ENCODE measurements at places on chromosomes 7 and 10. TPM values are rescaled to one million over a fixed set of nuclear protein-coding genes. Genes with fewer than 3 reads are reported as not detected.

DNA sequence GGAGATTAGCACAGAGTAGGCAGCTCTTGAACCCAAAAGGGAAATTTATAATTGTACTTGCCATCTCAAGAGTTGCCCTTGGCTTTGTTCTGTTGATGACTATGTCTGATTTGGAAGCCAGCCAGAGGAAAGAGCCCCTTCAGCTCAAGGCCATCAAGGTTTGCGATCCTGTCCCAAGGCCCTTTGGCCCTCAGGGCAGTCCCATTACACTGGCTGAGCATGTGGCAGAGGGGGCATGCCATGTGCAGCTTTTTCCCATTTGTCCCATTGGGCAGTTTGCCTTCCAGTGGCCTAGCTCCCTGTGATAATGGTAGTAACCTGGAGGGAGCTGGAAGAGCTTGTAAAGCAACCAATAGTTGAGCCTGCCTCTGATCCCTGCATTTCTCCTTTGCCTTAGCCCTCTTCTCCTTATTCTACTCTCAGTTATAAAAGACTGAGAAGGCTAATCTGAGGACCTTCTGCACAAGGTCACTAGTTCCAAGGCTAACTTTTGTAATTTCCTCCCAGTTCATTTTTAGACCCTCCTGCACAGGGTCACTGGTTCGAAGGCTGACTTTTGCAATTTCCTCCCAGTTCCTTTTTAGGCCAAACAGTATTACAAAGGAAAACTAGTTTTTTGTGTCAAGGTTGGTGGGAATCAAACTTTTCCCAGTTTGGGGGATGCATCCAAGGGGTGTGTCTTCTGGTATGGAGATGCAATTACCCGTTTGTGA lies 31.0 kb upstream of the ARHGAP12 start:
- H3K27ac ChIP-seq: no peak overlapping the region
- no peaks in the 10 kb centered on the region for H3K27me3 ChIP-seq
- H3K36me3 ChIP-seq: no peaks in the 10 kb centered on the region
- no peak for DNase-seq
- no peak overlapping the region for H3K4me3 ChIP-seq

The ZNF365 gene
- total RNA-seq: 1.2 TPM

GRCh38 chr10:97168645-97169044 lies 17.1 kb downstream of the SLIT1 start:
- no peaks in the 10 kb centered on the region for H3K4me1 ChIP-seq
- H3K27me3 ChIP-seq: peaks cover 9% of the 10 kb centered on the region
- H3K4me3 ChIP-seq: no peak overlapping the region
- no peaks in the 10 kb centered on the region for H3K36me3 ChIP-seq
- no peak overlapping the region for H3K27ac ChIP-seq

DNA sequence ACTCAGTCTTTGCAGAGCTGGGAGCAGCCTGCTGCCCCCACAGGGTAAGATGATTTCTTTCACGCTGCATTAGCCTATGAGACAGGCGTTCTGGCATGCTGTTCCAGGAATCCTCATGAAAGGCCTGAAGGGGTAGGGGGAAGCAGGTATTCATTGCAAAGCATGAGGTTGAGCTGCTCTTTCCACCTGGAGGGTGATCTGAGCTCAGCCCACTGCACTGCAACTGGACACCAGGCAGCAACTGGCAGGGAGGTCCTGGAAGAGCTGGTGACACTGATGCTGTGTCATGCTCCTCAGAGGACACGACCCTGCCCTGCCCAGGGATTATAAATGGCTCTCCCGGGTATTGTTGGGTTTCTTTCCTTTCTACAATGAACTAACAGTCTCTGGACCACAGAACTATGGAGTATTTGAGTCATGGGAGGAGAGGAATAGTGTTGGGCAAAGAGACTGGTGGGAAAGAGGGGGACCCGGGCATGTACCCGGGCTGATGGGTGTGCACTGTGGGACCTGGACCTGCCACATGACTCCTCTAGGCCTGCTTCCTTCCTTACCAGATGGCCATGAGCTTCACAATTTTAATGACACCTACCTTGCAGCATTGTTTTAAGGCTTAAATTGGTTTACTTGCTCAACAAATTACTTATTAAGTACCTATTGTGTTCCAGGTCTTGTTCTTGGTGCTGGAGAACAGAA lies 24.3 kb downstream of the SLC25A28 start:
- no peaks in the 10 kb centered on the region for H3K36me3 ChIP-seq
- no peak overlapping the region for H3K27ac ChIP-seq

GRCh38 chr7:50317221-50317678 lies 12.7 kb downstream of the IKZF1 start:
- no peaks in the 10 kb centered on the region for H3K27me3 ChIP-seq
- H3K4me1 ChIP-seq: peaks cover 31% of the 10 kb centered on the region
- H3K4me3 ChIP-seq: no peak overlapping the region
- no peak for DNase-seq

DNA sequence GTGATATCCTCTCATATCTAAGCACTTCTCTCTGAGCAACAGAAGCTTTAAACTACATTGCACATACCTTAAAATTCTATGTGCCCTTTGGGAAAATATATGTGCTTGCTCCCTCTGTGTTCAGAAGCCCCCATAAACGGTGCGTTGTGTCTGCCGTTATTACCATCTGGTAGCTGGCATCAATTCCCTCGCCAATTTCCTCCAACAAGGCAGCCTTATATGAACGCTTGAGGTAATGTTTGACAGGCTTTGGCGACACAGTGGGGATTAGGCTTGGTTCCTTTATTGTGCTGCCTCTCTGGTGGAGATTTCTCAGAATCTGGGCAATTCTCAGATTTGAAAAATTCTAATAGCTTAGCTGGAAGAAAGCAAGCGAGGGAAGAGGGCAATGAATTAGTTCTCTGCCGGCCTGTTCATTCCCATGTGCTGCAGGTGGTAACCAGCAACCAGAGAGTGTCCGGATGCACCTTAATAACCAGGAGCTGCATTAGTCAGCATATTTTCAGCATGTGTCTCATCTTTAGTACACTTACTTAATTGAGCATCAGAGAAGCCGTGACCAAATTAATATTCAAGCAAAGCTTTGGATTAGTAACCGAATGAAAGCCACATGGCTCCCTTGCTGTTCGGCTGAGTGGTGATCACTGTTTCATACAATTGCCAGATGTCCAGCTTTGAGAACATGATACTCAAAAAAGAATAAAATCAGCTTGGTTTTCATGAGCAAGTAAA lies 7.3 kb upstream of the PPP1R17 start:
- H3K27me3 ChIP-seq: no peaks in the 10 kb centered on the region
- DNase-seq: no peak
- H3K4me1 ChIP-seq: no peaks in the 10 kb centered on the region

- peaks cover 6% of the 10 kb centered on the region for H3K4me1 ChIP-seq
- H3K27ac ChIP-seq: no peak overlapping the region
- no peaks in the 10 kb centered on the region for H3K36me3 ChIP-seq
- DNase-seq: no peak
- no peak overlapping the region for H3K4me3 ChIP-seq
These were observed 393.2 kb upstream of the PODXL start for GRCh38 chr7:131949659-131950058.

DNA sequence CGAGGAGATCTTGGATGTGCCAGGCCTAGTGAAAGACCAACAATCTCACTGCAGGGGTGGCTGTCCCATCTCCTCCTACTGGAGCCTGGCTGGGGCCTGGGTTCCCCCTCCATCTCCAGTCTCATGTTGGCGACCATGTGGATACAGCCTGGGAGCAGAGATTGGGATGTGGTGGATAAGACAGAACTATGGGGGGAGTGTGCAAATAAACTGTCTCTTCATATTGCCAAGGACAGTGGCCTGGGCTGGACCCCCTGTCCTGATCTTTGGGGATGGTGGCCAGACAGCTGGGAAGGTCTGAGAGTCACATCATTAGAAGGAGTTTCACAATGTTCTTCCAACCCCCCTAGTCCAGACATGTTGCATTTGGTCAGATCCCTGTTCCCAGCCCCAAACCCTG lies 5.8 kb upstream of the MINDY4 start:
- no peak overlapping the region for H3K4me3 ChIP-seq
- H3K4me1 ChIP-seq: peaks cover 52% of the 10 kb centered on the region
- H3K27ac ChIP-seq: peak overlapping the region; percentile 53
- no peaks in the 10 kb centered on the region for H3K27me3 ChIP-seq

GRCh38 chr7:44606341-44607140 lies at the start of gene OGDH:
TSS of gene OGDH (plus strand) at chr7:44606627. CDS start at chr7:44624344, 17,717 bp downstream.
- DNase-seq: peak; percentile 99
- H3K4me3 ChIP-seq: peak within 1 kb of the TSS; percentile 68
- no peaks in the 10 kb centered on the region for H3K36me3 ChIP-seq
- no peaks in the 10 kb centered on the region for H3K27me3 ChIP-seq
- H3K4me1 ChIP-seq: peaks cover 30% of the 10 kb centered on the region
- H3K27ac ChIP-seq: peak within 1 kb of the TSS; percentile 99

DNA sequence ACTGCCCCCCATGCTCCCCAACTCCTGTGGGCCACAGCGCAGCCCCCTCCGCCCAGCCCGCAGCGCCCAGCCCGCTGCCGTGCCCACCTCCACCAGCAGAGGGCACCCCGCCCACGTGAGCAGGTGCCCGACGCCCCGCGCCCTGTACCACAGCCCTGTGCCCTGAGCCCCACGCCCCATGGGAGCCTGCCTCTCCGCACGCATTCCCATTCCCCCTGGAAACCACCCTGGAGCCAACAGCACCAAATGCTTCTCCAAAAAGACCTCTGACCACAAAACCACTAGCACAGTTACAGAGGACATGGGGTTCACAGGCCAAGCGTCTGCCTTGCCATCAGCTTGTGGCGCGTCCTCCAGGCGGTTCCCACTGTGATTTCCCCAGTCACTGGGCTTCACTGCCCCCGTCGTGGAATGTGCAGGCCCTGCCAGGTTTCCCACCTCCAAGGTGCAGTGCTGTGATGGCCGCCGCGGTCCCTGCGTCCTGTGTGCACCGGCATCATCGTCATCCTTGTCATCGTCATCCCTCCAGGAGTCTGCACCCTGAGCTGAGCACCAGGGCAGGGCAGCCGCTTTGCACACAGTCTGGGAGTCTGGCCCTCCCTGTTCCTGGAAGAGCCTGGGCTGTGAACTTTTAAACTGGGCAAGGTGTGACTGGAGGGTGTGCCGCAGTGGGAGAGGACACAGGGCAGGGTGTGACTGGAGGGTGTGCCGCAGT lies 61.7 kb downstream of the PWWP2B start:
- H3K36me3 ChIP-seq: no peaks in the 10 kb centered on the region
- DNase-seq: peak; percentile 76
- no peak overlapping the region for H3K4me3 ChIP-seq
- peaks cover 11% of the 10 kb centered on the region for H3K4me1 ChIP-seq

The HNRNPH3 gene
- total RNA-seq: 117 TPM

DNA sequence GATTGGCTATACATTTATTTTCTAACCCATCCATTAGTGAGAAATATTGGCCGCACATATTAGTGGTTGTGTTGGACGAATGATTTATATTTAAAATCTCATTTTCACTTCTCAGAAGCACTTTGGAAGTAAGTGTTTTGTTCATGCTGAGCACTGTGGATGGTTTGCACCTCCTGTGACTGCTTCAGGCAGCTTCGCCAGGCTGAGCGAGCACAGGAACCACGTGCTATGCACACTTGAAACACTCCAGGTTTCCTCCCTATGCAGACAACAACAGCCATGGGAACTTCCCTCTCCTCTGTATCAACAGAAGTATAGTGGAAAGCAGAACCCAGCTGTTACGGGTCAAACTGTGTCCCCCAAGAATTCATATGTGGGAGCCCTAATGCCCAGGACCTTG lies 67.3 kb upstream of the WDR11 start:
- DNase-seq: no peak
- H3K27me3 ChIP-seq: no peaks in the 10 kb centered on the region
- H3K36me3 ChIP-seq: no peaks in the 10 kb centered on the region
- no peak overlapping the region for H3K4me3 ChIP-seq
- no peak overlapping the region for H3K27ac ChIP-seq

The ITPRID1 gene
- total RNA-seq: 0.59 TPM

- H3K4me1 ChIP-seq: no peaks in the 10 kb centered on the region
- H3K4me3 ChIP-seq: no peak overlapping the region
- no peak overlapping the region for H3K27ac ChIP-seq
- no peak for DNase-seq
- no peaks in the 10 kb centered on the region for H3K36me3 ChIP-seq
- H3K27me3 ChIP-seq: no peaks in the 10 kb centered on the region
These were observed 230.7 kb upstream of the FZD1 start for GRCh38 chr7:91033574-91033973.

- H3K4me3 ChIP-seq: no peak overlapping the region
- DNase-seq: no peak
- H3K36me3 ChIP-seq: no peaks in the 10 kb centered on the region
- H3K27me3 ChIP-seq: no peaks in the 10 kb centered on the region
- peaks cover 5% of the 10 kb centered on the region for H3K4me1 ChIP-seq
- H3K27ac ChIP-seq: no peak overlapping the region
These were observed 217.3 kb downstream of the RPS24 start for GRCh38 chr10:78251016-78251385.

- H3K4me1 ChIP-seq: no peaks in the 10 kb centered on the region
- DNase-seq: no peak
- H3K4me3 ChIP-seq: no peak overlapping the region
- no peak overlapping the region for H3K27ac ChIP-seq
These were observed 301.8 kb upstream of the ZWINT start for GRCh38 chr10:56662765-56663447.

The CDH23 gene
- total RNA-seq: 9.4 TPM

The C7orf57 gene
- 1.6 TPM for total RNA-seq

DNA sequence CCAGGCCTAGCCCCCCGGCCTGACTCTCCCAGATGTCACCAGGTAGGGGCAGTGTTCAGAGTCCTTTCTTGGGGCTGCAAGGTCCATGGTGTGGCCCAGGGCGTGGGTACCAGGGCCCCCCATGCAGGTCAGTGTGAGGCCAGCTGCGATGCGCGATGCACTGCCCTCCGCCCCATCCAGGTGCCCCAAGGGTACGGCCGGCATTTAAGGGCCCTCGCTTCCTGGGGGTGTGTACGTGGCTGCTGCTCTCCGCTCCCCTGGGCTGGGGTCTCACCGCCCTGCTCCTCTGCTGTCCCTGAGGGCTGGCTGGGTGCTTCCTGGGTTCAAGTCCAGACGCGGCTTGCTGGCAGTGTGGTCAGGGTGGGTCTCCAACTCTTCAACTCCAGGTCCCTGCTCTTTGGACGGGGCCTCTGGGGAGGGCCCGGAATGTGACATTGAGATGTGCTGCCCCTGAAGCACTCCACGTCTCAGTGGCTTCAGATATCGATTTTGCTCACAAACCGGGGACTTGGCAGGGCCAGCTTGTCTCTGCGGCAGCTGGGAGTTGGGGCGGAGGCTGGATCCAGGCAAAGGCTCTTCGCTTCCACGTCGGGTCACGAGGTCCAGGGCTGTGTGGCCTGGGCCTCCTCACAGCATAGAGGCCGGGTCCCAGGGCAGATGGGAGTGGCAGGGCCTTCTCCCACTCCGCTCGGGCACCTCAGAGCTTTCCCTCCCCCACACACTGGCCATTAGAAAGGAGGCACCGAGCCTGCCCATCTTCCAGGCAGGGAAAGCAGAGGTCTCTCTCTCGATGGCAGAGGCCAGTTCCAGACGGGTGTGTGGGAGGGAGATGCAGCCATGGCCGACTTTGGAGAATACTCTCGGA lies 93.2 kb downstream of the UNCX start:
- H3K36me3 ChIP-seq: no peaks in the 10 kb centered on the region
- no peak overlapping the region for H3K4me3 ChIP-seq
- peaks cover 56% of the 10 kb centered on the region for H3K27me3 ChIP-seq
- no peak overlapping the region for H3K27ac ChIP-seq
- peak; percentile 34 for DNase-seq

DNA sequence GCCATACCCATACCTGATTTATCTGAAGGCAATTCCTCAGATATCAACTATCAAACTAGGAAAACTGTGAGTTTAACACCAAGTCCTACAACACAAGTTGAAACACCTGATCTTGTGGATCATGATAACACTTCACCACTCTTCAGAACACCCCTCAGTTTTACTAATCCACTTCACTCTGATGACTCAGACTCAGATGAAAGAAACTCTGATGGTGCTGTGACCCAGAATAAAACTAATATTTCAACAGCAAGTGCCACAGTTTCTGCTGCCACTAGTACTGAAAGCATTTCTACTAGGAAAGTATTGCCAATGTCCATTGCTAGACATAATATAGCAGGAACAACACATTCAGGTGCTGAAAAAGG lies 69.0 kb upstream of the RSBN1L start:
- peak overlapping the region; percentile 7 for H3K27ac ChIP-seq
- H3K36me3 ChIP-seq: peaks cover 70% of the 10 kb centered on the region

Data from lower lobe of right lung (tissue), 2 donors.